ENCODE measurements at places on chromosomes 5 and 9.
A peak's percentile ranks its signal among the peaks of the same experiment; 100 is the strongest.

GRCh38 chr9:22682961-22683699, 236.5 kb downstream of the DMRTA1 start:
- H3K27me3 ChIP-seq = no peaks in the 10 kb centered on the region
- no peaks in the 10 kb centered on the region for H3K36me3 ChIP-seq
- no peak overlapping the region for H3K27ac ChIP-seq
- no peak overlapping the region for H3K4me3 ChIP-seq

DNA sequence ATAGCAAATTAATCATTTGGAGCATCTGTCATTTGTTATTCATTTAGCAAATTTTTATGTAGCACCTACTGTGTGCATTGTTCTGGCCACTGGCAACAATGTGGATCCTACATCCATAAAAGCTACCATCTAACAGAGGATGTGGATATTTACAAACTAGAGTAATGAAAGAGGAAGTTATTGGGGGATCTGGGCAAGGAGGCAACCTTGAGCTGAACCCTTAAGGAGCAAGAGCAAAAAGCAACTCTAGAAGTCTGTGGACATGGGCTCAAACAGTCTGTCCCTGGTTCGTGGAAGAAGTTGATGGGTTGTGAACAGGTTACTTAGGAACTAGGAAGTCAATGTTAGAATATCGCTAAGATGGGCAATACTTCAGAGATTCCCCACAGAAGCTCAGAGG, 259.9 kb downstream of the SYK start:
- DNase-seq = no peak
- H3K36me3 ChIP-seq = no peaks in the 10 kb centered on the region
- no peak overlapping the region for H3K27ac ChIP-seq
- H3K27me3 ChIP-seq = no peaks in the 10 kb centered on the region

DNA sequence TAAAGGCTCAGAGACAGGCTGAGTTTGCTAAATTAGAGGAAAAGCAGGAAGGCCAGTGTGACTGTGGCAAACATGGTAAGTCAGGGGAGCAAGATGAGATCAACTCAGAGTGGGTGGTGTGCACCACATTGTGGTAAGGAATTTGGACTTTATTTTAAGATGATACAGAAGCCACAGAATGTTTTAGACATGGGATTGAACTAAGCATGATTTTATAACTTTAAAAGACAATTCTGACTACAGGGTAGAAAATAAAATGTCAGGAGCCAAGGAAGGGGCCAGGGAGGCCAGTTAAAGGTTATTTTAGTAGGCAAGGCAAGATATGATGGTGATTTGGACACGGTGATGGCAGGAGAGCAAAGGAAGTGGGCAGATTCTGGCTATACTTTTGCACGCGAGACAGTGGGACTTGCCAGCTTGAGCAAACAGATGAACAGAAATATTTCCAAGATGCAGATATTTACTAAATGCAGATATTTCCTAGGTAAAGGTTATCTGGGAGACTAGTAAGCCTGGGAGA, 53.9 kb downstream of the TSSK1B start:
- peaks cover 31% of the 10 kb centered on the region for H3K4me1 ChIP-seq
- no peak overlapping the region for H3K4me3 ChIP-seq
- peaks cover 16% of the 10 kb centered on the region for H3K27me3 ChIP-seq

DNA sequence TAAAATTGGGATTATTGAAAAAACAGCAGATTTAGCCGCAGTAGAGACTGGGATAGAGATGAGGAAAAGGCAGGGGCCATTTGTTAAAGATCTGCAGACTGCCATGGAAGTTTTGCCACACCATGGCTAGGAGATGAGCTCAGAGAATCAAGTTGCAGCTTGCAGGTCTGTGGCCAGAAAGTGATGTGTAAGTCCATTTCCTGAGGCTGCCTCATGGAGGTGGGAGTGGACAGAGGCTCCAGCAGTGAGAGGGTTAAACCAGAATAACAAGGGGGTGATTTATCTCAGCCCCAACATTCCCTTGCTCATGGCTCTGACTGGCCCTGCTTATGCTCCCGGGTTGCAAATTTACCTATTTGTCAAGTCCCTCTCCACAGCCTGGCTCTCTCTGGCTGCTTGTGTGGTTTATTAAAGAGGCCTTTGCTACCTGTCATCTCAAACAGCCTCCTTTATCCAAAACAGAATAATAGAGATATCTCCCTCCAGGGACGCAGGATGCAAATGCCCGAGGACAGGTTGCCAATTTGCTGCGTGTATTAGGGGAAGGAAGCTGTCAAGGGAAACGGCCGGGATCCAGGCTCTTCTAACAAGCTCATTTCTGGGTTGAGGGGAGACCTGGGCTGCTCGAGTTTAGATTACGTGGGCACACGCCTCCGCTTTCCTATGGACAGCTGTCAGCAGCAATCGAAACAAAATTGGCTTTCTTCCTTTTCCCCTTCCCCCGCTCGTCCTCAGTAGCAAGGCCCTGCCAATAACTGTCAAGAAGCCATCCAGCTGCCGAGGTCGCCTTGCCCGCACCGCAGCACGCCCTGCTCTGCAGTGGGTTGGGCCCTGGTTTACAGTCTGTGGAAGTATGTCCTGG, 72.8 kb upstream of the PITX1 start:
- no peaks in the 10 kb centered on the region for H3K4me1 ChIP-seq
- H3K36me3 ChIP-seq = no peaks in the 10 kb centered on the region
- no peak for DNase-seq
- no peak overlapping the region for H3K27ac ChIP-seq
- H3K4me3 ChIP-seq = no peak overlapping the region

DNA sequence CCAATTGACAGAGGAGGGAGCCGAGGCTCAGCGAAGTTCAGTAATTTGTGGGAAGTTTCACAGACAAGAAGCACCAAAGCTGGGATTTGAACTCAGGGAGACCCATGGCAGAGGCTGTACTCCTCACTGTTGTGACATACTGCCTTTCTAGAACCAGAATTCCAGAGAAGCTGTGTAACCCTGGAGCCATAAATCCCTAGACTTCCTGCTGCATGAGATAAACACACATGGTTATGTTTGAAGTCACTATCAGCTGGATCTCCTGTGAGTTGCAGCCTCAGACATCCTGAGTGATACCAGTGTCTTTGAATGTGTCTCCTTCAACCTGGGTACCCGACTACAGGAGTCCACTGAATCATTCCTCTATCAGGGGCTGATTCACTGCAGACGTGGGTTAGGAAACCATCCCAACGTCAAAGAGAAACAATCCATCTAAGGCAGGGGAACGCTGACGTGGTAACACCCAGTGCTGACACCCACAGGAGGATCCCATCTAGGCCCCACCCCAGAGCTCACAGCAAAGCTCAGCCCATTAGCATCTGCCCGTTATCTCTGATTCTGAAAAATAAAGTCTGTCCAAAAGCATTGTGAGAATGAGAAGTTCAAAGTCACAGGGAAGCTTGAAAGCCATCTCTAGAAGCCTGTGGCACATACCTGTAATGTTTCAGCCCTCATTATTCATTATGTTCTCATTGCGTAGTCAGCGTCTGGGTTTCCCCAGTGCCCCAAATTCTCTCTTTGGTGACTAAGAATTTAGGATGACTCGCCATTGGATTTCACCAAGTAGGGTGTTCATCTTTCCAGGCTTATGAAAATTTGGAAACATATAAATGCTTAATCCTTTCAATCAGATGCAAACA, 36.3 kb upstream of the BASP1 start:
- H3K27ac ChIP-seq = peak overlapping the region; percentile 87
- H3K36me3 ChIP-seq = no peaks in the 10 kb centered on the region
- H3K4me3 ChIP-seq = no peak overlapping the region
- H3K4me1 ChIP-seq = peaks cover 18% of the 10 kb centered on the region

- no peaks in the 10 kb centered on the region for H3K27me3 ChIP-seq
- no peak overlapping the region for H3K4me3 ChIP-seq
- no peak overlapping the region for H3K27ac ChIP-seq
- H3K36me3 ChIP-seq = no peaks in the 10 kb centered on the region
- no peak for DNase-seq
Measured at GRCh38 chr5:158413122-158413680, 554.3 kb upstream of the CLINT1 start.

- peaks cover 4% of the 10 kb centered on the region for H3K27me3 ChIP-seq
- H3K36me3 ChIP-seq = no peaks in the 10 kb centered on the region
- H3K4me1 ChIP-seq = no peaks in the 10 kb centered on the region
- H3K4me3 ChIP-seq = no peak overlapping the region
- no peak overlapping the region for H3K27ac ChIP-seq
- no peak for DNase-seq
Measured at GRCh38 chr5:5165541-5166002, 25.4 kb downstream of the ADAMTS16 start.

DNA sequence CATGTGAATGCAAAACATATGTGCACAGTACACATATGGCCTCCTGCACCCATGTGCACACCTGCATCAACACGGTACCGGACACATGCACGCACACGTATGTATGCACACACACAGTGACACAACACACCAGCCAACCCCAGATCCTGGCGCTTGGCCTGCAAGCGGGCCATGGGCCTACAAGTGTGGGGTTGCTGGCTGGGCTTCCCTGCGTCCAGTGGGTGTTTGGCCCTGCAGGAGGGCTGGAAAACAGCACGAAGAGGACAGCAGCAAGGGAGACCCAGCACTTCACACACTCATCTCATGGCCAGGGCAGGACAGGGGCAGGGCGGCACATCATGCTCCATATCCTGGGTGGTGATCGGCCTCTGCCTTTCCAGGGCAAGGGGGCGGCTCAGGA, 77.7 kb downstream of the COL5A1 start:
- no peaks in the 10 kb centered on the region for H3K4me1 ChIP-seq
- H3K27me3 ChIP-seq = peaks cover 19% of the 10 kb centered on the region
- H3K36me3 ChIP-seq = no peaks in the 10 kb centered on the region
- H3K27ac ChIP-seq = no peak overlapping the region

DNA sequence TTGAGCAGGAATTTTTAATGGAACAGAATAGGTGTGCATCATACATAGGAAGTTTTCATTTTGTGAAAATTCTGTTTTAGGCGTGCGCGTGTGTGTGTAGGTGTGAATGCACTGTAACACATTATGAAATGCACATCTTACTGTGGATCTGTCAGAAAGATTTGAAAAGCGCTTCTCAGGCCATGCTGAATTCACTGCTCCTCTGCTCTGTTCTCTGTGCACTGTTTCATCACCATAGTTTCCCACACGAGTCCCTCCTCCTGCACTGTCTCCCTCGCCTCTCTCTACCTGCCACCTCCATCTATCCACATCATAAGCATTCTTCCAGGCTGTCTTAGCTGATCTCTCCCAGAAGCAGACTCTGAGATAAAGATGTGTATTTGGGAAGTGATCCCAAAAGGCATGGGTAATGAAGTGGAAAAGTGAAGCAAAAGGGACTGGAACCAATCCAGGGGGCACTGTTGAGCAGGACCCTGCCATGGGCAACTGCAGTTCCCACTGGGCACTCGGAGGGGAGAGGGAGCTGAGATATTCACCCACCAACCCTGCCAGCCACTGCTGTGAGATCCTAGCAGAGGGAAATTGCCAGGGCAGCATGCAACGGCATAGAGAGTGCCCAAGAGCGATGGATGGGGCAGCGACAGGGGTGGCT, 65.9 kb downstream of the GABBR2 start:
- H3K27me3 ChIP-seq = peaks cover 33% of the 10 kb centered on the region
- no peaks in the 10 kb centered on the region for H3K4me1 ChIP-seq
- no peak overlapping the region for H3K27ac ChIP-seq
- no peak for DNase-seq
- no peaks in the 10 kb centered on the region for H3K36me3 ChIP-seq
- no peak overlapping the region for H3K4me3 ChIP-seq

DNA sequence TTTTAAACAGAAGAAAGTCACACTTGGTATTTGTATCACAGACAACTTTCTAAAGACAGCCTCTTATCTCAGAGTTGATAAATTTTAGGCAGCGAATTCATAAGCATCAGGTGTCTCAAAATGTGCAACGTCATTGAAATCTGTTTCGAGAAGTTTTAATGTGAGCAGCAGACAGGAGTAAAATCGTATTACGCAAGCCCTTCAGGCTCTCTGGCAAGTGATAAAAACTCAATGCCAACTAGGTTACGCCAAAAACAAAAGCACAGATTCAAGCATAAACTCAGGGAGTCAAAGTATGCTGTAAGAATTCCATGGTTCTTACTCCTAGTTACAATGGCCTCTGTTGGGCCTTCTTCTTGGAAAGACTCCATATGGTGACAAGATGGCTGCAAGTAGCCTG, 244.7 kb downstream of the SEMA5A start:
- H3K4me3 ChIP-seq = no peak overlapping the region
- DNase-seq = no peak
- H3K27me3 ChIP-seq = no peaks in the 10 kb centered on the region
- no peaks in the 10 kb centered on the region for H3K4me1 ChIP-seq

- peaks cover 4% of the 10 kb centered on the region for H3K4me1 ChIP-seq
- H3K27ac ChIP-seq = no peak overlapping the region
- H3K36me3 ChIP-seq = no peaks in the 10 kb centered on the region
- H3K27me3 ChIP-seq = peaks cover 50% of the 10 kb centered on the region
Measured at GRCh38 chr5:591746-592145, 20.4 kb upstream of the CEP72 start.

DNA sequence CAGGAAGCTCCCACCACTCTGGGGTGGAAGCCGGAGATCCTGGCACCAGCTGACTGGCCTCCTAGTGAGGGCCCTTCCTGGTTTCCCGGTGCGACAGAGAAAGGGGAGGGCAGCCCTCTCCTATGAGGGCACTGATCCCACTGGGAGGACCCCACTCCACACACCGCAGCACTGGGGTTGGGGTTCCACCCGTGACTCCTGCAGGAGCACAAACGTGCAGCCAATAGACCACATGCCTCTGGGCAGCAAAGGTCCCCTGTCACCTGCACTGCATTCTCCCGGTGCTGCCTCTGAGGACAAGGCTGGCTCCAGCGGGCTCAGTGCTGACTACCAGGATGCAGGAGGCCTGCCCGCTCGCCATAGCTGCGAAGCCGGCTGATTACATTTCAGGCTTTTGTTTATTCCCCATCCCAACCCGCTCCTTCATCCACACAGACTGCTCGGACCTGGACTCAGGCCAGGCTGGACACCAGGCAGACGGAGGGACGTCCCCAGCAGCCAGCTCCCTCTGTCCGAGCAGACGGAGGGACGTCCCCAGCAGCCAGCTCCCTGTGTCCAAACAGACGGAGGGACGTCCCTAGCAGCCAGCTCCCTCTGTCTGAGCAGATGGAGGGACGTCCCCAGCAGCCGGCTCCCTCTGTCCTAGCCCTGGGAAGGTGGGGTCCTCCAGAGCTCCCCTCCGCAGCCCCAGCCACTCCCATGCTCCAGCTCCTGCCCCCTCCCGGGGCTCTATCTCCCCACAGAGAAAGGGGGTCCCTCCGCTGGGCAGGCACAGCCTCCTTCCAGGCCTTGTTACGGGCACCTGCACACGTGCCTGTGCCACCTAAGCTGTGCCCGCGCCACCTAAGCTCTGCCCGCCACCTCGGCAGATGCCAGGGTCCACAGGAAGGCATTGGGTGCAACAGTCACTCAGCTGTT, 8.8 kb upstream of the CEP72 start:
- H3K4me1 ChIP-seq = peaks cover 9% of the 10 kb centered on the region
- no peak overlapping the region for H3K4me3 ChIP-seq
- H3K27me3 ChIP-seq = peaks cover 47% of the 10 kb centered on the region
- H3K27ac ChIP-seq = no peak overlapping the region
- peak; percentile 9 for DNase-seq

- no peaks in the 10 kb centered on the region for H3K4me1 ChIP-seq
- peaks cover 43% of the 10 kb centered on the region for H3K27me3 ChIP-seq
- H3K36me3 ChIP-seq = no peaks in the 10 kb centered on the region
- H3K4me3 ChIP-seq = no peak overlapping the region
- DNase-seq = no peak
Measured at GRCh38 chr5:174799121-174799520, 74.7 kb downstream of the MSX2 start.

- peaks cover 54% of the 10 kb centered on the region for H3K4me1 ChIP-seq
- no peak for DNase-seq
Measured at GRCh38 chr9:91090130-91090410, 271.6 kb downstream of the AUH start.

GRCh38 chr5:127563136-127563535, 45.7 kb downstream of the PRRC1 start:
- no peak overlapping the region for H3K4me3 ChIP-seq
- H3K36me3 ChIP-seq = no peaks in the 10 kb centered on the region
- peaks cover 30% of the 10 kb centered on the region for H3K27me3 ChIP-seq
- H3K27ac ChIP-seq = no peak overlapping the region
- H3K4me1 ChIP-seq = peaks cover 5% of the 10 kb centered on the region
- DNase-seq = no peak
